ENCODE measurements at places on chromosomes 3 and 15.

GRCh38 chr15:33964665-33965040 lies 3.6 kb upstream of the CHRM5 start:
- DNase-seq, result no peak

DNA sequence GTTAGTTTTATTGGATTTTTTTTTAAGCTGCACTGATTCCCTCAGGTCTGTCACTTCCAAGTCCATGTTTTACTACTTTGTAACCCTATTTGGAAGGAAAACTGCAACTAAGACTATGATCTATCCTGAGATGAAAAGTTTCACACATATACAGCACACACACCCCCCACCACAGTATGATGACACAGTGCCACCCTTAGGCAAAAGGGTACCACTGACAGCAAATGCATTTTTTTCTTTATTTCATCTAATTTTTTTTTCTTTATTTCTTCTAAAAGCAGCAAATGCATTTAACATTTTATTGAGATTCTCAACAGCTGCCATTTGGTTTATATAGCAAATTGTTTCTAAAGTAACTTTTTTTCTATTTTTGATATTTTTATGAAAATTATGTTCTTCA lies 21.2 kb downstream of the NGRN start:
- DNase-seq, result peak; percentile 46

DNA sequence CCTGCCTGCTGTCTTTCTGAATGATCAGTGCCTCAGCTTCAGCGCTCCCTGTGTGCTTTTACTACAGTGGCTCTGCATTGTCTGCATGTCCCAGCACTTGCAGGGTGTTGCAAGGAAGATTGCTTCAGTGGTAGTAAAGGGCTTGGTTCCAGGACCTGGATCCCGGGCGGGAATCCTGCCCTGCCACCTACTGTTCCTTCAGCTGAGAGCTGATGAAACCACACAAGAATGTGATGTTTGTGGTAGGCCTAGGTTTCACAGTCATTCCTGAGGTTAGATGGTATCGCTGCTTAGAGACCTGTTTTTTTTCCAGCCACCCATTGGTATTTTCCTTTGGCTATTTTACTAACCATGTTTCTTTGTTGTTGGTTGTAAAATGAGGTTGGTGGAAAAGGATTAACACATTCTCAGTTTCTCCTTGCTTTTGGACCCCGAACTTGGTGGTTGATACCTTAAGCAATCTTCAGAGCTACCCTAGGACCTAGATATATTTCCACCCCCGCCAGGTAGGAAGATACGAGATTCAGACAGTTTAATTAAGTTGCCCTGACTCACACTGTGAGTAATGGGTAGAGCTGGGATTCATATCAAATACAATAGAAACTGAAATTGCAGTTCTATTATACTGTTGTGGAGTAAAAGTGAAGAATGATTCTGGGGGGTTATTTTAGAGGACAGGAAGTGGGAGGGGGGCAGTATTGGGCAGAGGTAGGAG lies 11.4 kb downstream of the GPR87 start:
- peak; percentile 99 for DNase-seq

- DNase-seq, result no peak
Measured at GRCh38 chr3:129585949-129586657, 20.4 kb downstream of the PLXND1 start.

DNA sequence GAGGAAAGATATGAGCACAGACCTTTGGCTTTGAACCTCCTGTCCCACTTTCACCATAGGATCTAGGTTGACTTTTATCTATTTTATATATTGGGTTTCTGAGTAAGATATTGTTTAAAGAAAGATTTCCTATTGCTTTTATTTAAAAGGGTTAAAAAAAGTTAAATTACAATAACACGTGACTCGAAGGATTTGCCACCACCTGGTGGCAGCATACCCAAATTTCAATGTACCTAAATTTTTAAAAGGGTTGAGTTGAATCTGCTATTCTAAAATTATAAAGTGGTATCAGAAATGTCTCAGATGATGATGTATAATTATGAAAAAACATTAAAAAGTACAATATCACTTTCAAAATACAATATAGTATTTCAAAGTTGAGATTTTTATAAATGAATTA lies 368.4 kb downstream of the MECOM start:
- DNase-seq, result peak; percentile 9
